ENCODE measurements at places on chromosomes 7 and 10.

- no peak for DNase-seq
These were observed 7.7 kb downstream of the AGR3 start for GRCh38 chr7:16874066-16874465.

DNA sequence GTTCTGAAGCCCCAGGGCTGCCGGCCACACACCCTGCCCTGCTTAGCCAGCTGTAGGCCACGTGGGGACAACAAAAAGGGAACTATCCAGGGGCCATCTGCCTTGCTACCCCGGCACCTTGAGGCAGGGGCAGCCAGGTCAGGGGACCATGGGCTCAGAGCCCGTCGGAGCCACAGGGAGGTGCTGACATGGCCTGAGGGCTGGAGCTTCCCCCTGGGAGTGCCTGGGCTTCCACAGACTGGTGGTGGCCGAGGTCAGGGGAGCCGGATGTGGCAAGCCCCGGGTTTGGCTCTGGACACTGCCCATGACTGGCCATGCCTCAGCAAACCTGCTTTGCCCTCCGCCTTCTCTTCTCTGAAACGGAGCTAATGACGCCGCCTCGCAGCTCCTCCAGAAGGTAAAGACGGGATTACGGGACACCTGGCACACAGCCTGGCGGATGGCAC is 178.5 kb downstream of the EBF3 start:
- DNase-seq, result no peak

DNA sequence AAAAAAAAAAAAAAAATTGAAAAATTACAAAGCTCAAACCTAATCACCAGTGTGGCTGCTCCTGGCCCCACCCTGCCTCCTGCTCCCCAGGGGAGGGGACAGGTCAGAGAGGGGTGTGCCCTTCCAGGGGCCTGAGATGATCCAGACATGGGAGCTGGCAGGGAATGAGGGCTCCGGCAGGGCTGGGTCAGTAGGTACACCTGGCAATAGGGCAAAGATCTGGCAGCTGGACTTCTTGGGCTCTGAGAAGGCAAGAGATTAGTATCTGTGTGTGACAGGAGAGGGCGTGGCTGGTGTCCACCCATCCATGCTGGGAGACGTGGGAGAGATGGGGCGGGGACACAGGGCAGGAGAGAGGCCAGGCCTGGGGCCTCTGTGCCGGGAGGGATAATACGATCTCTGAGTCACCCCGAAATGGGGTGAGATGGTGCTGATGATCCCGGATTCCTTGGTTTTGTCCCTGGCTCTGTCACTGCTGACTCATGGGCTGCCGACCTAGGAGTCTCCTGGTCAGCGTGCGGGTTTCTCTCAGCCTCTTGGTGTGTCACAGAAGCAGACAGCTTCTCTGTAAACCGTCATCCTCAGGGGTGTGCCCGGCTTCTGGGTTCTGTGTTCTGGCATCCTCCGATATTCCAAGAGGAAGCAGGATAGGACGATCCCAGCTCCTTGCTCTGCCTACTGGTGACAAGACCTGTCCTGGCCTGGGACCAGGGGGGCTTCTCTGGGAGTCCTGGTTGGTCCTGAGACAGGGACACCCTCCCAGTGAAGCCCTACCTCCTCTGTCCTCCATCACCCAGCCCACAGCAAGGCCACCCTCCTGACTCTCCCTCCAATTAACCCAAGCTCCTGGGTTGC is 8.2 kb upstream of the CLDN4 start:
- DNase-seq, result no peak

DNA sequence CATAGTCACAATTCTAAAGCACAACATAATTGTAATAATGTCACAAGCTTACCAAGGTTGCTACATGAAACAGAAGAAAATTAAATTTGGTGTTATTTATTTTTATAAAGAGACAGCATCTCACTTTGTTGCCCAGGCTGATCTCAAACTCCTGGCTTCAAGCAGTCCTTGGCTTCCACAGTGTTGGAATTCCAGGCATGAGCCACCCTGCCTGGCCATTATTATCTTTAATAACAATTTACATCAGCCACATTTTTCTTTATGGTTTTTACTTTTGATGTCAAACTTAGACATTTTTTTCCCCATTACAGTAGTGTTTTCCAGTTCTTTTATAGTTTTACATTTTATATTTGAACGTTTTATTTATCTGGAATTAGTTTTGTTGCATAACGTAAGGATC is 46.7 kb downstream of the BMPR1A start:
- DNase-seq, result no peak

DNA sequence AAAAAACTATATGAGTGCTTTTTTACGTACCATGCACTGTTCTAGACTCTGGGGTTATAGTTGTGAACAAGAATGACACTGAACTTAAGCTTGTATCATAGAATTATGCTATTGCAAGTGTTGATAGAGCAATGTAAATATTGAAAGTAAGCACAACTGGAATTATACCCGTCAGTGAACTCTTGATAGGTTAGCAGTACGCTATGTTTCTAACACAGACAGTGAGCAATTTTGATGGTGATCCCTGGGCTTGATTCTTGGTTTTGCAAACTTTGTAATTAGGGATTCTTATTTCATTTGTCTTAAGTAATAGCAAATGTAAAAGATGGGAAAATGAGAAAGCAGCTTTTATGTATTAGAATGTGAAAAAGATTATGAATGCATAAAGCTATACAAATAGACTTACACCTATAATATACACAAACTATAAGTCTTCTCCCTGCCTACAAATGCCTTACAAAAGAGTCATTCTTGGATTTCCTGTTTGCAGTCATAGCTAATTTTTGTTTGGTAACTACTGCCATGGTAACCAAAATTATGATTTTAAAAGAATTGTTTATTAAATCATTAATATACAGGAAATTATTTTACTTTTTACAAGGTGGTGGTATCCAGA is 6.7 kb downstream of the TES start:
- no peak for DNase-seq

DNA sequence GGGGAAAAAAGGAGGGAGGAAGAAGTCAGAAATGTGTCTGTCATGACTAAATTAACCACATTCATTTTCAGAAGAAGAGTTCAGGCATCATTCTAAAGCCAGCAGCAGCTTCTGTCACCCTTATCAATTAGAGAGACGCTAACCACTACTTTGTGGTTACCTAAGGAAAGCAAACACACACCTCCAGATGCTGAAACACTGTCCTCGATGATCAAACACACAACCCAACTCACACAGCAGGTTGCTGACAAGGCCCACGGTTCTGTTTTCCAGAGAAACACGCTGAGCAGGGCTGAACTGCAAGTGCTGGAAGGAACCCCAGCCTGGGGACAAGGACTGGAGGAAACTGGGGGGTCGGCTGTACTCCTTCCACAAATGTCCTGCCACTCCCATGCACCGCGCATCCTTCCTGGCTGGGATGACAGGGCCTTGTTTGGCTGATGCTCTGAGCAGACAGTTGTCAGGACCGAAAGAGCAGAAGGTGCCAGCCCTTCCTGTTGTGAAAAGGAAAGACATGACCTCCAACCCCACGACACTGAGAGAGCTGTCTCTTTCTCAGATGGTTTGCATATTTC is 36.6 kb downstream of the PRKCQ start:
- DNase-seq, result no peak

- no peak for DNase-seq
These were observed 71.2 kb upstream of the DUSP5 start for GRCh38 chr10:110426294-110427181.

DNA sequence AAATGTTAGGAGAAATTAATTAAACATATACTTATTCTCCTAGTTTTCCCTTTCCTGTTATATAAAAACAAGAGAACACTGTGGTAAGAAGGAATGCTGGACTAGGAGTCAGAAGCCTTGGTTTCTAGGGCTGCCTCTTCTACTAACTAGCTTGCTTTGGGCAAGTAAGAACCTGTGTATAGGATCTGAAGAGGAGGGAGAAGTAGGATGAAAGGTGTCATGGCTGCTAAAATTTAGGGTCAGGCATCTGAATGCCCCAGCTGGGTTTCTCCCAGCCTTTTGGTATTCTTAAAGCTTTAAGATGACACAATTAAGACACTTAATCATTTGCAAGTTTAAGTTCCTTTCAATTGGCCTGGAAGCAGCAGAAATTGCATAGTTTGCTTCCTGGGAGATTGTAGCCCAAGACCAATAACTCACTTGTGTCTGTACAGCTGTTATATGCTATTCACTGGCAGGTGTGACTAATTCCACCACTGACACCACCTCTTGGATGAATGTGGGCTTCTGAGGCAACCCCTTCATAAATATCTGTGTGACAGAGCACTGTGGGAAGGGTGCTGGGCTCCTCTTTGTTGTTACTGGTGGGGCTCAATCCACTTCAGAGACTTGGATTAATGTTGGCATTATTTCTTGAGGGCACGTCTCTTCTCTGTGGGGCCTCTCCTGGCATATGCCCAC is 137.2 kb downstream of the LRMDA start:
- DNase-seq, result no peak

- DNase-seq, result no peak
These were observed 57.8 kb downstream of the CARD11 start for GRCh38 chr7:2985866-2986265.

DNA sequence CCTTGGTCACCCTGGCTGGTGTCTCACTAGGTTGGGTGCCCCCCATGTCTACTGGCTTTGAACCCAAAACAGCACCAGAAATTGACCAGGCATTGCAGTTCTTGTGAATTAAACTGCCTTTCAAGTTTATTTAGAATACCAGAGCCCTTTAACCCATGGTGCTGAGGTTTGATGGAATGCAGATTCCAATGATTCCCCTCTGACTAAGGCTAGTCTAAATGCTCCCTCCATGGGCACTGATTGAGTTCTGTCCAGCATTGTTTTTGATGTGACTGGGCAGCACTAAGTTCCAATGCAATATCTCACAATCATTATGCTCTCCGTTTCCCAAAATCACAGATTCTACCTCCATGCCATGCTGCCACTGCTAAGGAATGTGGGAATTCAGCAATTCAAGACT is 1047.4 kb upstream of the LRRN3 start:
- DNase-seq, result no peak

DNA sequence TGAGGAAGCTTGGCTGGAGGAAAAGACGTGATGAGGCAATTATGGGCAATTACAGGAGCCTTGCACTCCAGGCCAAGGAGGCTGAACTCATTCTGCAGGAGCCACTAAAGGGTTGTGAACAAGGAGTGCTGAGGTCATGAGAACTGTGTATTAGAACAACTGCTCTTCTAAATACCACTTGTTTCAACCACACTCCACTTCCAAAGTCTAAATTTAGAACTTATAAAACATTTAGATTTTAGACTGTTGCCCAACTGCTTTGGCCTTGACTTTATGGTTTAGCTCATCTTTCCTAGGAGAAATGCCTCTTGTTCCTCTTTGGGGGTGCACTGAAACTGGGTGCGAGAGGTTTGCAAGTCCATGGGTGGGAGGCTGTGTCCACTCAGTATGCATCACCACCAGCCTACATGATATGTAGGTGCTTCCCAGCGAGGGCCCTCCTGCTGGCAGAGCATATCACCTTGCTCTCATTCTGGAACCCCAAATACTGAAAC is 199.7 kb upstream of the AOAH start:
- no peak for DNase-seq

DNA sequence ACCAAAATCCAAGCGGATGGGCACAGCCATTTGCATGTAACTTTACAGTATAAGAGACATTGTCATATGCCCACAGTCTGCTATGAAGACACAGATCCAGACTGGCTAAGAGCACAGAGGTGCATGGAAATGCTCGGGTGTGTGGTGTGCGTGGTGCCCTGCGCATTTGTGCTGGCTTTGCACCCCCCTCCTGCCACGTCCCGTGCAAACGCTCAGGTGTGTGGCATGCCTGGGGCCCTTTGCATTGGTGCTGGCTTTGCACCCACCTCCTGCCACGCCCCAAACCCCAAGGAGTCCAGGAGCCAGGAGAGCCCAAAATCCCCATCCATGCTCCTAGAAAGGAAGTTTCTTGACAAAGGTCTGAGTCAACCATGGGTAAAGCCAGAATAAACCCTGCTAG is 306.2 kb downstream of the PTPRN2 start:
- no peak for DNase-seq

- no peak for DNase-seq
These were observed 23.6 kb upstream of the SRI start for GRCh38 chr7:88243345-88243909.

DNA sequence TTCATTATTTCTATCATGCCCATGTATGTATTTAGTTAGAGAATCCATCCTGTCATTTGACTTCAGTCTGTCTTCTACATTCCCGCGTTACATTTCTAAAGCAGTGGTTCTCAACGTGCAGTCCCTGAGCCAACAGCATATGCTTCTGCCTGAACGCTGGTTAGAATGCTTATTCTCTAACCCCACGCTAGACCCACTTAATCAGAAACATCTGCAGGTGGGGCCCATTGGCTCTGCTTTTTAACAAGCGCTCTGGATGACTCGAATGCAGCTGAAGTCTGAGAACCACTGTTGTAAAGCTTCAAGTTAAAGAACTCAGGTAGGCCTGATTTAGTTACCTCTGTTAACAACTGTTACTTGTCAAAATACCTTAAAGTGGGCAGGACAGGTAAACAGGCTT is 38.2 kb downstream of the NEUROD6 start:
- DNase-seq, result no peak

- DNase-seq, result no peak
These were observed 1.3 kb downstream of the STAMBPL1 start for GRCh38 chr10:88881320-88881719.

- no peak for DNase-seq
These were observed 438.8 kb downstream of the HTR7 start for GRCh38 chr10:90418869-90419652.

DNA sequence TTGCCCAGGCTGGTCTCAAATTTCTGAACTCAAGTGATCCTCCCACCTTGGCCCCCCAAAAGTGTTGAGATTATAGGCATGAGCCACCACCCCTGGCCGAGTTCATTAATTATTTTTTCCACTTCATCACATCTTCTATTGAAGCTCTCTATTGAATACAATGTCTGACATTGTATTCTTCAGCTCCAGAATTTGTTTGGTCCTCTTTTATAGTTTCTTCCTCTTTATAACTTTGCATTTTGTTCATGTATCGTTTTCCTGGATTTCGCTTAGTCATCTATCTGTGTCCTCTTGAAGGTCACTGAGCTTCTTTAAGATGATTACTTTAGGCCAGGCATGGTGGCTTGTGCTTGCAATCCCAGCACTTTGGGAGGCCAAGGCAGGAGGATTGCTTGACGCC is 30.2 kb downstream of the NOM1 start:
- DNase-seq, result no peak

- no peak for DNase-seq
These were observed 132.2 kb downstream of the ADARB2 start for GRCh38 chr10:1605121-1605520.

DNA sequence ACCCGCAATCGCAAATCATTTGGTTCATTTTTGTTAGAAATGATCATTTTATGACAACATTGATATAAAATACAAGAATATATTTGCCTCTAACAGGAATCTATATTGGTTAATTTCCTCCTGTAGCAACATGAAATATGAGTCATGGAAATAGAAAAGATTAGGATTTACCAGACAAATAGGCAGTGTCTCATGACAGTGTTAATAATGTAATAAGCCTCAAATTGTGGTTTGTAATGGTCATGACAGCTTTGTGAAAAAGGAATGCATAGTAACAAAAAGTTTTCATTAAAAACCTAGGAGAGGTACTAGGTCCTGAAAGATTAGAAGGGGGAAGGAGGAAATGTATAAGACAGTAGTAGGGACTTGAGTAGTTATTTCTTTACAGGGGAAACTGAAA is 7.9 kb upstream of the SLK start:
- no peak for DNase-seq

All from esophagus squamous epithelium (tissue), 5 donors.